ENCODE measurements at places on chromosomes 3 and 15. TPM values are rescaled to one million over a fixed set of nuclear protein-coding genes. Genes with fewer than 3 reads are reported as not detected.

Gene CHMP2B
- total RNA-seq, result 33.6 TPM

Gene CELF6
- 1.6 TPM for total RNA-seq

Gene RAD51
- total RNA-seq, result 0.32 TPM

Gene GLDN
- 194 TPM for total RNA-seq

Gene GOLIM4
- total RNA-seq, result 26.0 TPM

Gene CIB2
- total RNA-seq, result 5.5 TPM

Gene RETNLB
- total RNA-seq, result not detected

Gene OXTR
- total RNA-seq, result 0.06 TPM

Gene GOLGA6L10
- 0.77 TPM for total RNA-seq

Gene SLC22A14
- total RNA-seq, result 0.48 TPM

Gene PRSS50
- not detected for total RNA-seq

Gene MST1R
- 1.8 TPM for total RNA-seq

Gene CFAP92
- 0.64 TPM for total RNA-seq

Gene SLC25A36
- 40.9 TPM for total RNA-seq

Gene HCN4
- total RNA-seq, result not detected

Gene C3orf33
- 2.7 TPM for total RNA-seq

Gene TLR9
- 0.19 TPM for total RNA-seq

Gene PLA2G4E
- total RNA-seq, result not detected

Gene CLEC3B
- 217 TPM for total RNA-seq

Gene PIERCE2
- total RNA-seq, result 1.3 TPM

Gene EXOG
- 7.3 TPM for total RNA-seq

Gene ALS2CL
- 8.4 TPM for total RNA-seq

Gene CCK
- total RNA-seq, result 0.48 TPM

Gene PTX3
- 618 TPM for total RNA-seq

Gene ALG1L2
- total RNA-seq, result 1.00 TPM

Gene LPP
- total RNA-seq, result 210 TPM

Gene NR1I2
- 0.26 TPM for total RNA-seq

Gene CCRL2
- 8.8 TPM for total RNA-seq

Gene PTPRG
- 124 TPM for total RNA-seq

Gene PLSCR4
- total RNA-seq, result 60.7 TPM

Gene FBLN2
- 269 TPM for total RNA-seq

Gene RARB
- 4.8 TPM for total RNA-seq

Gene AMT
- total RNA-seq, result 1.2 TPM

Gene SH2D7
- not detected for total RNA-seq

Gene SAXO2
- 4.0 TPM for total RNA-seq

Gene GPR27
- total RNA-seq, result 1.5 TPM

Gene SYNM
- total RNA-seq, result 36.4 TPM

Gene LRRN1
- 0.42 TPM for total RNA-seq

Gene FSIP1
- total RNA-seq, result not detected

Gene MLH1
- 25.0 TPM for total RNA-seq

Gene ZNF774
- total RNA-seq, result 0.84 TPM

Gene GRIP2
- total RNA-seq, result 0.71 TPM

Data from mesenteric fat pad (tissue), 1 donor.